DMS79 treated with DMSO at 0.1 percent for 48 hours (cell line): ENCODE measurements at places on chromosomes 2 and 18.

DNA sequence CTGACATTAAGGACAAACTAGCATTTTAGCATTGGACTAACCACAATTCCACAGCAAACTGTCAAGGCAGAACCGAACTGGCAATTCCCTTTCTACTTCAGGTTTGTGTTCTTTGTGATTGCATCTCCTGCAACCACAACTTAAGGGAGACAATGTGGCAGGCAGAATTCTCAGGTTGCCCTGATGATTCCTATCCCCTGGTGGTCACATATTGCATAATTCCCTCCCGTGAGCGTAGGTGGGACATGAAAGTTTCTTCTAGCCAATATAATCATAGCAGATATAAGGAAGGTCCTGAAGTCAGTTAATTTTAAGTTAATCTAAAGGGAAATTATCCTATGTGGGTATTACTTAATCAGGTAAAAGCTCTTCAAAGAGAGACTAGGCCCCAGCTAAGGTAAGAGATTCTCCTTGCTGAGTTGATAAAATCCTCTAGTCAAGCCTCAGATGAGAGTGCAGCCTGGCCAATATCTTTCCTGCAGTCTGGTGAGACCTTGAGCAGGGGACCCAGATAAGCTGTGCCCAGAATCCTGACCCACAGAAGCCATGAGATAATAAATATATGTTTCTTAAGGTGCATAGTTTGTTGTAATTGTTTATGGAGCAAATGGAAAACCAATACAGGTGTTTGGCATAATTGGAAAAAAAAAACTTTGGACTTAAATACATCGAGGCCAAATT, 45.9 kb upstream of the TNP1 start:
- no peak for DNase-seq

DNA sequence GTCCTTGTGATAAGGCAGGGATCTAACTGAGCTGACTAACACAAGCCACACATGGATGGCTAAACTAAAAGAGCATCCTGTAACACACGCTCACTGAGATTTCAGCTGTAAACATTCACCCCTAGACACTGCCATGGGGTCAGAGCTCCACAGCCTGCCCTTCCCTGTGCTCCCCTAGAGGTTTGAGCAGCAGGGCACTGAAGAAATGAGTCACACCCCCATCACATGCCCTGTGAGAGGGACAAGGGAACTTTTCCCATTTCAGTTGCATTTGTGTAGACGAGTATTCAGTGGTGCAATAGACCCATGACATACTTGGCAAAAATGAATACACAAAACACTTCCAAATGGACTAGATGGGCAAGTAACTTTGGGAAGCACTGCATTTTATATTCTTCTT, 402.4 kb upstream of the LRRTM1 start:
- DNase-seq = no peak

DNA sequence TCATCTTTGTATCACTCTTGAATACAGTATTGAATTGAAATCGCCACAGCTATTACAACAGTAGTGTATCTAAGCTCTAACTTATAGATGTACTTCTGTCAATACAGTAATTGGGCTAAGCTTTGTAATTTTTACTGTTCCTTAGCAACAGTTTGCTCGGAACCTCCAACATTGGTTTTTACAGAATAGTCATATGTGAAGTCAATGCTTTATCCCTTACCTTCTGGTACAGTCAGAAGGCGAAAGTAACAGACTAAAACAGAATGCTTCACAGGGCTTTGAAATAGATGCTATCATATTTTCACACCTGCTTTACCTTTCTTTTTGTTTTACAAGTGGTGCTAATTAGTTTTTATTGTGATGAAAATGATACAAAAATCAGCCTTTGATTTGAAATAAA, 46.9 kb upstream of the CYP20A1 start:
- no peak for DNase-seq

DNA sequence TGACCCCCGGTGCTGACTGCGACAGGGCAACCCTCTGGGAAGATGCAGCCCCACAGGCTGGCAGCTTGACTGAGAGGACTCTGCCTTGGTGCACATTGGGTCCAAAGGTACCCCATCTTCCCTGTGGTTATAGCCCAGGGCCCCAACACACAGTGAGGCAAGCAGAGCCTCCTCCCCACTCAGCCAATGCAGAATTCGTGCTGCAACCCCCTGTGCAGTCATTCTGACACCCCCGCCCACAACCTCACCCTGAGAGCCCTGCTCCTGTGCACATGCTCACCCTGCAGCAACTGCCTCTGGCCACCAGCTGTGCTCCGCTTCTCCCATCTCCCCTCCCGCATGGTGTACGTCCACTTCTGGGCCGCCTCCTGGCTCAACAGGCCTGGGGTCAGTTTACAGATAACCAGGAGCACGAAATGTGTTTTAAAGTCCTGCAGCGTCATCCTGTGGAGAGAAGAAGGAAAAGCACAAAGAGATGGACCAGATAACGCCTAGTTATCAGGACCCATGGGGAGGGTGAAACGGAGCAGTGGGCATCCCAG, 24.4 kb downstream of the CAPN14 start:
- DNase-seq = no peak

DNA sequence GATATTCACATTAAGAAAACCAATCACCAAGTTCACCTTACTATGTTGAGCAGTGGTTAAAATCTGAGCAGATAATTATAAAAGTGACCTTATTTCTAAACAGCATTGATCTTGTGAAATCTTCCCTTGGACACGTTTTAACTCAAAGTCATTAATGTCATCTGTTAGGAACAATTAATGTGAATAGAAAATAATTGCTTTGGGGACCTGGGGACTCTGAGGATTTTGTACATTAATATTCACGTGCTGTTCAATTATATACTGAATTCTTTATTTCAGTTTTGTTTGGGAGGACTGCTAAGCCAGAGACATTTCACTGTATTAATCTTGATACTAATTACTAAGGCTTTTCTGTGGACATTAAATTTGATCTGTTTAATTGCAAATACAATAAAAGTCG, 127.1 kb upstream of the LYPD1 start:
- no peak for DNase-seq

GRCh38 chr2:127630096-127630863, 15.7 kb upstream of the GPR17 start:
- no peak for DNase-seq

DNA sequence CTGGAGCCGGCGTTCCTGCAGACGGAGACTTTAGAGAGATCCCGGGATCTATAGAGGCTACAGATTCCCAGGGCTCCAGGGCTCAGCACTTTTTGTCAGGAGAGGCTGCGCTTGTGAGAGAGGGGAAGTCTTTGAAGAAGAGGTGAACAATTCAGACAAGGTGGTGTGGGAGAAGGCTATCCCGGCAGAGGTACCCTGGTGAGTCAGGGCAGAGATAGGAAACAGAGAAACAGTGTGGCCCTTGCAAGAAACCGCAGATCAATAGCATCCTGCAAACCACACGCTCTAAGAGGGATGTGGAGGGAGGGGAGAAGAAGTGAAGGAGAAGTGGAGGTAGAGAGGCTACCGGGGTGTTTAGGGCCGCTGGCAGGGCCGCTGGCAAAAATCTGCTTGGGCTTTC, 160.5 kb upstream of the APCDD1 start:
- no peak for DNase-seq

- DNase-seq = peak; percentile 92
These were observed 175.9 kb upstream of the ITGA4 start for GRCh38 chr2:181281206-181281832.

GRCh38 chr2:136217996-136218395, 100.0 kb upstream of the CXCR4 start:
- no peak for DNase-seq

- no peak for DNase-seq
These were observed 22.3 kb downstream of the SEMA4F start for GRCh38 chr2:74676331-74676730.

GRCh38 chr2:68908392-68908970, 37.3 kb upstream of the BMP10 start:
- peak; percentile 48 for DNase-seq

DNA sequence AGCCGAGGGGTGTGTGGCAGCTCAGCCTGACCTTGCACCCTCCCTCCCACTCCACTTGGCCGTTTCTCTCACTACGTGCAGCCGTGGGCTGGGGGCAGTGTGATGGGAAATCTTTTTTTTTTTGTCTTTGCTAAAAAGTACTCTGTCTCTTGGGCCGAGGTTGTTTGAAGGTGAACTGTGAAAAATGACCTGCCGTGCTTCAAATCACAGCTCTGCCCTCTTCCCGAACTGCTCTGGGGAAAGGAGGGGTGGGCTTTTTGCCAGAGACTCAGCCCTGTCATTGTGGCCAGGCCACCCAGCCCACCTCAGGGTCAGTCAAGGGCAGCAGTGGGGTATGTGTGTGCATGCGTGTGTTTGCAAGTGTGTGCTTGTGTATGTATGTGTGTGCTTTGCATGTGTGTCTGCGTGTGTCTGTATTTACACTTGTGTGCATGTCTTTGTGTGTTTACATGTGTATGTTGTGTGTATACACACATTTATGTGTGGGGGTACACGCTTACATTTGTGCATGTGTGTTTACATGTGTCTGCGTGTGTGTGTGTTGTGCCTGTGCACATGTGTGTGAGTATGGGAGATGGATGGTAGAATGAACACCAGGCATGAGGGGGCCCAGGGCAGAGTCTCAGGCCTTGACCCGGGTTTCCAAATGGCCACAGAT, 61.3 kb upstream of the HAAO start:
- no peak for DNase-seq

- DNase-seq = no peak
These were observed 32.1 kb downstream of the MARCHF7 start for GRCh38 chr2:159744363-159744762.

- DNase-seq = no peak
These were observed 9.3 kb downstream of the HADHA start for GRCh38 chr2:26235089-26235488.

- no peak for DNase-seq
These were observed 22.2 kb downstream of the PDIA6 start for GRCh38 chr2:10790228-10790973.

DNA sequence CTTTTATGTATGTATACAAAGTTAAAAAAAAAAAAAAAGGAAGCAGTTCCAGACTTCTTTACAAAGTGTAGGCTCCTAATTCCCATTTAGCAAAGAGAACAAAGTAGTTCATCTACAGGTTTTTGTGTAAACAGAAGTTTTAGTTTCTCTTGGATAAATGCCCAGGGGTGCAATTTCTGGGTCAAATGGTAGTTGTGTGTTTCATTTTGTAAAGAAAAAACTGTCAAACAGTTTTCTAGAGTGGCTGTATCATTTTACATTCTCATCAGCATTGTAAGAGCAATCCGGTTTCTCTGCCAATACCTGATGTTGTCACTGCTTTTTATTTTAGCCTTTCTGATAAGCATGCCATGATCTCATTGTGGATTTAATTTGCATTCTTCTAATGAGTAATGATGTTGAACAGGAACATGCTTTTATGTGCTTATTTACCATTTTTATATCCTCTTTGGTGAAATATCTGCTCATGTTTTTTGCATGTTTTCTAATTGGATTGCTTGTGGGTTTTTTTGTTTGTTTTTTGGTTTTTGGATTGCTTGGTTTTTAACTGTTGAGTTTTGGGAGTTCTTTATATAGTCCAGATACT, 16.6 kb upstream of the PSME4 start:
- DNase-seq = peak; percentile 78

DNA sequence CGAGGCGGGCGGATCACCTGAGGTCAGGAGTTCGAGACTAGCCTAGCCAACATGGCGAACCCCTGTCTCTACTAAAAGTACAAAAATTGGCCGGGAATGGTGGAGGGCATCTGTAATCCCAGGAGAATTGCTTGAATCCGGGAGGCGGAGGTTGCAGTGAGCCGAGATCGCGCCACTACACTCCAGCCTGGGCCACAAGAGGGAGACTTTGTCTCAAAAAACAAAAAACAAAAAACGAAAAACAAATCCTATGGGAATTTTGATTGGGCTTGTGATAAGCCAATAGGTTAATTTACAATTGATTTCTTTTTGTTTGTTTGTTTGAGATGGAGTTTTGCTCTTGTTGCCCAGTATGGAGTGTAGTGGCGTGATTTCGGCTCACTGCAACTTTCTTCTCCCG, 24.2 kb upstream of the TOGARAM2 start:
- DNase-seq = no peak

GRCh38 chr2:198639580-198639979, 818.2 kb downstream of the SATB2 start:
- no peak for DNase-seq

DNA sequence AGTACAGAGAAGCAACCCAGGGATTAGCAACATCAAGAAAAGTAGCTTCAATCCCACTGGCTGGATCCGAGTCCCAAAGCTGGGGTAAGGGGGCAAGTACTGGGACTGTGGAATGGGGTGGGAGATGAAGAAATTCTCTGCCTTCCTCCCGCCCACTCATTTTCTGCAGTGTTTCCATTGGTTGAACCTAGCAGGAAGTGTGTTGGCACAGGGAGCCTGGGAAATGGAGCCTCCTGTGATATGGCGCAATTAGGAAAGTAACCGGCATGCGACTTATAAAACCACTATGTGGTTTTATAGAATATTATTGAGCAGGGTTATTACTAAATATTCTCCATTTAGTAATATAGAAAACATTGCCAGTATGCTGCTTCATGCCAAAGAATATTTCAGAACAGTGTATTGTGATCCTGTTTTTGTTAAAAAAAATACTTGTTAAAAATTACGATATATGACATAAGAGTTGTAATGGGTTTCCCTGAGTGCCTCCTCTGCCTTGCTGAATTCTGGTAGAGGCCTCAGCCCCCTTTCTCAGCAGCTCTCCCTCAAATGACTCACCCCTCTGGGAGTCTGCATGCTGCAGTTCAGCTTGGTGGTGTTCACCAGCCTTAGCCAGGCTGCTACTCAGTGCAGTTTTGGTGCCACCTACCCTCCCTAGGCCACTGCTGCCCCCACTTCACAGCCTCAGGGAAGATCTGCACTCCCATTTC, 60.5 kb downstream of the HK2 start:
- DNase-seq = no peak

DNA sequence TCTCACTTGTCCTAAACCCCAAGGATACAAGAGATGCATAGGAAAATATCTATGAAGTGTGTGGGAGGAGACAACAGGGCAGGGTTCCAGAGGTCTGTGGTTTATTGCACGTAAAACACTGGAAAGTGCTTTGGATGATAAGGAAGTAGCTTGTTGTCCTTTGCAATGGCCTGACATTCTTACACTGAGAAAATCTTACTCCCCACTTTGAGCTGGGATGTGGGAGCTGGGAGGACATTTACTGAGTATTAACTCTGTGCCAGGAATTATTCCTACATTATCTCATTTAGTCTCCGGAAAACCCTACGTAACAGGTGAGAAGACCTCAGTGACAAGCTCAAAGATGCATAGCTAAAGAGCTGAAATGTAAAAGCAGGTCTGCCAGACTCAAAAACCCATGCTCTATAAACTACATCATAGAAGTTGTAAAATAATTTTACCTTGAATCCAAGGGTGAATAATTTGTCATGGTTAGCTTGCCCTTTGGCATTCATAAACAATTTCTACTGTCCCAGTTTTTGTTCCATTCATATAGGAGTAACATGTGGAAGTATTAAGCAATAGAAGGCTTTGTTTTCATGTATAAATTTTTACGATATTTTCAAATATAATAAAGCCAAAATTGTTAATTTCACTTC, 9.2 kb upstream of the GALNT3 start:
- DNase-seq = peak; percentile 14

- DNase-seq = no peak
These were observed 34.9 kb downstream of the RNF144A start for GRCh38 chr2:6952101-6952500.

- DNase-seq = no peak
These were observed 18.1 kb upstream of the ROCK1 start for GRCh38 chr18:21129566-21130216.

- DNase-seq = no peak
These were observed 123.6 kb downstream of the LRATD1 start for GRCh38 chr2:14756122-14756541.
